ENCODE measurements at places on chromosomes 2 and 18.

- no peak for DNase-seq
These were observed 105.9 kb upstream of the TGFA start for GRCh38 chr2:70659551-70659950.

- peak; percentile 50 for DNase-seq
These were observed 3.0 kb upstream of the IL1RN start for GRCh38 chr2:113124181-113124961.

DNA sequence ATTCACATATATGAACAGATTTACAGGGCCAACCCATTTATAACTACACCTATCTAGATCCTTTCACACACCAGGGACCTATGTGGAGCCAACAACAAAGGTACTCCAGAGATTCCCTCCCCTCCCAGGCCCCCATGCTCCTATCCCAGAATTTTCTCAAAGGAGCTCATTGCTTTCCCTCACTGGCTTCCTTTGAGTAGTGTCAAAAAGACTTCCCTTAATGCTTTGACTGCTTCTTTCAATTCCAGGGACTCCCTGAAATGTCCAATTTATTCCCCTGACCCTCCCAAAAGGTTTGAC, 46.6 kb downstream of the IKZF2 start:
- no peak for DNase-seq

GRCh38 chr2:21009662-21010225, 34.1 kb downstream of the APOB start:
- no peak for DNase-seq

DNA sequence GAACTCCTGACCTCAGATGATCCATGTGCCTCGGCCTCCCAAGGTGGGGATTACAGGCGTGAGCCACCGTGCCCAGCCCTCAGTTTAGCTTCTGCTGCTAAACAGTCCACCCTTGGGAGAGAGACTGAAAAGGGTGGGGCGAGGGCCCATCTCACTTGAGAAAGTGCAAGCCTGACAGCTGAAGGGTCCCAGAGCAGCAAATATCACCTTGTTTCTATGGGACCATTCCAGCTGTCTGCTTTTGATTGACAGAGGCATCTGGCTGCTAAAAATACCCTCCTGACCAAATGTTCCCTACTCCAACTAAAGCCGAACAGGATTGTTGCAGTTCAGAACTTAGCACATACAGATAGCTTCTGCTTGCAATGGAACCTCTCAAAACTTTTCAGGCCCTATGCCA, 436 bp upstream of the SMYD1 start:
- no peak for DNase-seq
